ENCODE measurements at places on chromosomes 3 and 15.
A peak's percentile ranks its signal among the peaks of the same experiment; 100 is the strongest.

- no peak for DNase-seq
Measured at GRCh38 chr3:55488398-55489055, 1.4 kb upstream of the WNT5A start.

- DNase-seq: no peak
Measured at GRCh38 chr15:95479308-95479707, 851.2 kb upstream of the NR2F2 start.

DNA sequence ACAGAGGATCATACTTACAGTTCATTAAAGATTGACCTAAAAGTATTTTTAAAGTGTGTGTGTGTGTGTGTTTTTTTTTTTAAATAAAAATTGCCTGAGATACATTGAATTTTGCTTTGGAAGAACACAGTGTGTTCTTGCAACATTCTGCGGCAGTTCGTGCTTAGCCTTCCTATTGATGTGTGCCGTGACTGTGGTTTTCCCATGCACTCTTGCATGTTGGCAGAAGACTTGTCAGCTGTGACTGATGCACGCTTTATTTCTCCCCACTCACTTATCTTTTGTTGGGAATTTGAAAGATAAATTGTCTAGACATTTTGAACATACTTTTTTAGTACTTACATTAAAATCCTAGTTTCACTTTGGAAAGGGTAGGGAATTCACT, 136.3 kb upstream of the LRRFIP2 start:
- DNase-seq: no peak

- DNase-seq: no peak
Measured at GRCh38 chr3:62238003-62238402, 135.3 kb downstream of the FEZF2 start.

DNA sequence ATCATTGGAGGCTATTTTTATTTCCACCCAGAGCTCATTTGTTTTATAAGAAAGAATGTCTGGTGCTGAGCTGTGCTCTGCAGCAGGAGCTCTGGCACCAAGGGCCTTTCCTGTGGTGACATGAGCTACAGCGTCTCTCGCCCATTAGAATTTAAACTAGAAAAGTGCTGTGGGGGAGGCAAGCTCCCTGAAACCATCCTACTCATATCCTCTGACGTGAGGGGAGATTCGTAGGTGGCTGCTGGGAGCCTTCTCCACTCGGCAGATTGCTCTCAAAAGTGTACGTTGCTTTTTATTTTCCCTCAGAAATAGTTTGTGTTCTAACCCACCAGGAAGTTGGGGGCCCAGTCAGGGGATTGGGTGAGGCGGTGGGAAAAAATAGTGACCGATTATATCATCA, 76.3 kb upstream of the ARHGEF3 start:
- peak; percentile 53 for DNase-seq

DNA sequence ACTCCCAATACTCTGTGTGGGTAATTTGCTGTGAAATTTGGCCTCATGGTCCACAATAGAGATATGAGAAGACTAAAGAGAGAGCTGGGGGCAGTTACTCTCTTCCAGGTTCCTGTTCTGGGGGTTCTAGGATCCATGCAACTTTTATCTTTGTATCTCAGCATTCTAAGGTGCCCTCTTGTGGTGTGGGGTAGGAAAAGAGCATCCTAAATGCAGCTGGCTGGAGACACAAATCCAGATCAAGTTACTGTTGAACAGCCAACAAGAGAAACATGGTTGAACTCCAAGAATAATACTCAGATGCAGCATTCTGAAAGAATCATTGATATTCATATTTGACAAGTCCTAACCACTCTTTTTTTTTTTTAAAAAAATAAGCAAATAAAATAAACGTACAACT, 238.2 kb downstream of the GREM1 start:
- no peak for DNase-seq

DNA sequence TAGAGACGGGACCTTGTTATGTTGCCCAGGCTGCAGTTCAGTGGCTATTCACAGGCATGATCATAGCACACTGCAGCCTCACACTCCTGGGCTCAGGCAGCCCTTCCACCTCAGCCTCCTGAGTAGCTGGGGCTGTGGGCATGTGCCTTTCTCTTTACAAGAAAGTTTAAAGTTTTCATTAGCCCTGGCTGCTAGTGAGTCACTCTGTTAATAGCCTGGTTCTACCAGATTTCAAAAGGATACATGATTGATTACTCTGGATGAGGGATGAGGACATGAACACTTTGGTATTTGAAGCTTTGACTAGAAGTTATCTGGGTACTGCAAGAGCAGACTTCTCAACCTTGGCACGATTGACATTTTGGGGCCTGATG, 95.1 kb downstream of the DHX36 start:
- no peak for DNase-seq

DNA sequence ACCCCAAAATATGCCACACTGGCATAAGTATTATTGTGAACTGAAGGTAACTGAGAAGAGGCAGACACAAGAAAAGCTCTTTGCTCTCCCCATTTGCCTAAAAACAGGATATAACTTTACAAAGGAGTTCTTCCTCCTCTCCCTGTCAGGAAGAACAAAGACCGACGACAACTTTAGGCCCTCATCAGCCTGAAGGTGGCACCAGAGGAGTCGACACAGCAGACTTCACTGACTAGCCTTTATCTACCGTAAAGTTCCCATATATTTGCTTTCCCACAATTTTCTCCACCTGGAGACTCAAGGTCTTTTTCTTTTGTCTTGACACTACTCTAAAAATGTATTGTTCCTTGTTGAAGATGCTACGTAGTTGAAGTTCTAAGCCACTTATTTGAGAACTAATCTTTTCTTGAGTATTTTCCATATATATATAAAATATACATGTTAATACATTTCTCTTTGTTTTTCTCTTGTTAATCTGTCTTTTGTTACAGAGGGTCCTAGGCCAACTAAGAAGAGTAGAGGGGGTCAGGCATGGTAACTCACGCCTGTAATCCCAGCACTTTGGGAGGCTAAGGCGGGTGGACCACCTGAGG, 16.2 kb upstream of the XIRP1 start:
- peak; percentile 26 for DNase-seq

GRCh38 chr3:23036728-23037127, 166.4 kb upstream of the UBE2E2 start:
- DNase-seq: no peak

- no peak for DNase-seq
Measured at GRCh38 chr15:27422997-27423396, 452.0 kb downstream of the GABRG3 start.

DNA sequence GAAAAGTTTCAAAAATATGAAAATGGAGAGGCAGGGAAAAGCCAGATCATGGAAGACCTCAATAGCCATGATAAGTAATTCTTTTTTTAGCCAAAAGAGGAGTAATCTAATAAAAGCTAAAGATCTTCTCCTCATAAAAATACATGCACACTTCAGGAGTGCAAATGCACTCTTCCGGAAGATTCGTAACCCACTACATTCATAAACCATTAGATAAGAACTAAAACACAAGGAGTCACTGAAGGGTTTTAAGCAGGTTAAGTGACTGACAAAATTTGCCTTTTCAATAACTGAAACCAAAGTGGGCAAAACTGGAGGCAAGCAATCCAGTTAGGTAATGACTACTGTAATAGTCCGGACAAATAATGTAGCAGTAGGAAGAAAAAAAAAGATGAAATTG, 46.0 kb downstream of the UBE3A start:
- no peak for DNase-seq

- no peak for DNase-seq
Measured at GRCh38 chr3:192216067-192216466, 511.3 kb downstream of the FGF12 start.

GRCh38 chr15:68930268-68931022, at the start of gene SPESP1:
Gene SPESP1 (plus strand): TSS chr15:68930525. CDS start chr15:68930654, 129 bp downstream.
- peak; percentile 20 for DNase-seq

DNA sequence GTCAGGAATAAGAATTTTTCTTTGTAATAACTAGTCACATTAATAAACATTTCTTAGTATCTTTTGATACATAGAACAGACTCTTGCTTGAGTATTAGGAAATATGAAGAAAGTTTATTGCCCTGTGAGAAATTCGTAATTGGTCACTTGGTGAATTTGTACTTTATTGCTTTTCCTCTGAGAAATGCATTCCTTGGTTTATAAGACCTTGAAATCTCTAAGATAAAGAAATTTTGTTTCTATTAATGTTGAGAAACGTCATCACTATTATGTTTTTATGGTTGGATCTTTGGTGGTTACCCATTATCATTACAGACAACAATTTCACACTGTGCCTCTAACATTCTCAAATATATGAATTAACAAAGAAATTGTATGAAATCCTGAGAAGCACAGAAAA, 652.0 kb upstream of the NECTIN3 start:
- DNase-seq: no peak

GRCh38 chr3:38226273-38226672, 39.3 kb upstream of the SLC22A13 start:
- DNase-seq: no peak

DNA sequence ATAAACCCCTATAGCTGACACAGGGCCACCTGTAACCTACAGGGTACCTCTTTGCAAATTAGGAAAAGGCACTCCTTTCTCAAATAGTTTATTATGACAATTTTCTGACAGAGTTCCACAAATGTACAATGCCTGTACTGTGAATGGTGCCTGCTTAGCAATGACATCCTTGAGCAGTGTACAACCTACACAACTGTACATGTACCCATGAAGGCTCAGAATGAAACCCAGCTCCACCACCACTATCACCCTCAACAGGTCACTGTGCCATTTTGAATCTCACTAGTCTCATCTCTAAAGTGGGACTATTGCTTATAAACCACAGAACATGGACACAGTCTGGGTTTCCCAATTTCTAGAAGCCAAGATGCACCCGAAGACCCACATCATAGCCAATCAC, 7.0 kb downstream of the MFGE8 start:
- DNase-seq: no peak

DNA sequence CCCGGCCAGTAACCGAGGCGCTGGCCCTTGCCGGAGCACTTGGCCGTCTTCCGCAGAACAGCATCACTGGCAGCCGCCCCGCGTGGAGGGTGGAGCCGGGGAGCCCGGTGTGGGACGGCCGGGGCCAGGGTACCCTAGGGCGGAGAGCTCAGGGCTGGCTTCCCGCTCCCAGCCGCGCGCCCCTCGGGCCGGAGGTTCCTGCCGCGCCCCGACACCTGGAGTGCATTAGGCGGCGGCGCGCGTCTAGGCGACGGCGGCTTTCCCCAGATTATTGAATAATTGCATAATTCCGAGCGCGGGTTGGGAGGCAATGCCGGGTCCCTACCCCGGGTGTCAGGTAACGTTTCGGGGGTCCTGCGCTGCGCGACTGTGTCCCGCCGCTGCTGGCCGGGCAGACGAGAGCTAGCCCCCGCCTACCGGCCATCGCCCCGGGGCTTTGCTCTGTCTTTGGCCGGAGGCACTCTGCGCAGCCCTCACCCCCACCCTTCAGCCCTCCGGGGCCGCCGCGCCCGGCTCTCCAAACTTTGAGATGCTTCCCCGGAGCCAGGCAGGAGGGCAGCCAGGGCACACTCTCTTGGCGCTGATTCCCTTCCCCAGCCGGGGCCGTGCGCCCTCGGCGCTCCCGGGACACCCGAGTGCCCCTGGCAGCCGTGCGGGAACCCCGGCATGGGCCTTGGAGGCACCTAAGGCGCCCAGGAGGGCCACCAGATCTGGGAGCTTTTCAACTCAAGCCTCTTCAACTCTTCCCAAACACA, 749 bp downstream of the ITGA11 start:
- no peak for DNase-seq

DNA sequence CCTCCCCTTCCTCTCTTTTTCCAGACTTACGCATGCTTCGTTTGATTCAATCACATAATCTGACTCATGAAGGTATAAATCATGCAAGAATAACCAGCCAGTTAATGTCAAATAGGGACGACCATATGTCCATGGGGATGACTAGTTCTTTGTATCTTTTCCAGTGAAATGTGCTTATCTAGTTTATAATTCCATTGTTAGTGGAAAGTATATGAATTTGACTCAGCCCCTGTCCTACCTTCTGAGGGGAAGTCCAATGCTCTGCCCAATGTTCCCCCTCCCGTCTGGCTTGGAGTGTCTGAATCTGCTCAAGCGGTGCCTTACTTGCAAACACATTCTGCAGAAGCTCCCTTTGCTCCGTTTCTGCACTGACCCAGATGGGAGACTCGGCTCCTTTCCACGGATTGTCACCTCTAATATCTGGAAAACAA, 55.0 kb upstream of the EPHB3 start:
- no peak for DNase-seq

DNA sequence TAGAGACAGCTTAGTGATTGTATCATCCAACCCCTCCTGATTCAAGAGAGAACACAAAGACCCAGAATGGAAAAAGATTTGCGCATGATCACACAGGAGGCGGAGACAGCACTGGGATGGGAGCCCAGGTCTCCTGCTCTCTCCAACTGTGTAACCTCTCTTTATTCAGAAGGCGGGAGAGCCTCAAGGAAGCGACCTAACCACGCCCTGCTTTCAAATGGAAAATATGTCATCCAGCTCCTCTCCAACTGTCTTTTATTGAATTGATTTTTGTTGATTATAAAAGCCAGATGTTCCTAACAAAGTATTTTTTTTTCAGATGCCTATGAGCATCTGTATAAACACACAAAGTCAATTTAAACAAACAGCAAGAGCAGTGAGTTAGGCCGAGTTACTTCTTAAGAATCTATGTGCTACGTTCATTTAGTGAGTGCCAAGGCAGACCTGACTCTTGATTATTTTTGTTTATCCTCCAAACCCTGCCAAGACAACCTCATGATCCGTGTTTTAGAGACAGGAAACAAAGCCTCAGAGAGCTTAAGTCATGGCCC, 74.5 kb downstream of the BFSP2 start:
- no peak for DNase-seq

GRCh38 chr15:40878785-40879184, 4.8 kb upstream of the RHOV start:
- no peak for DNase-seq

GRCh38 chr15:61367953-61368352, 138.9 kb upstream of the RORA start:
- DNase-seq: no peak

DNA sequence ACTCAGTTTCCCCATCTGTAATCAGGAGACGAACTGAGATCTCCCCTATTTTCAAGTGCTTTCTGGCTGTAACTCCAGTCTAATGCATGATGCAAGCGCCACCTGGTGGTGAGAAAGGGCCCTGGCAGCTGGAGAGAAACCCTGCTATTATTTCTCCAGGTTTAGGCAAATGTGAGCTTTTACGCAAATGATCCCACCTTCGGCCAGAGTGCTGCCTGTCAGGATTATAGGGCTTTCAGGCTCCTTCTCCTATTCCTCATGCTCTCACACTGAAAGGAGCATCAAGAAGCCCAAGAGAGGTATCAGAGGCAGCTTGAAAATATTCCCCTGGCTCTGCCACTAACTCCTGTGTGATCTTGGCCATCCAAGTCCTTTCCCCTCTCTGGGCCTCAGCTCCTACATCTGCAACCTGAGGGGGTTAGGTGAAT, 93.9 kb upstream of the RASGRF1 start:
- DNase-seq: peak; percentile 50

DNA sequence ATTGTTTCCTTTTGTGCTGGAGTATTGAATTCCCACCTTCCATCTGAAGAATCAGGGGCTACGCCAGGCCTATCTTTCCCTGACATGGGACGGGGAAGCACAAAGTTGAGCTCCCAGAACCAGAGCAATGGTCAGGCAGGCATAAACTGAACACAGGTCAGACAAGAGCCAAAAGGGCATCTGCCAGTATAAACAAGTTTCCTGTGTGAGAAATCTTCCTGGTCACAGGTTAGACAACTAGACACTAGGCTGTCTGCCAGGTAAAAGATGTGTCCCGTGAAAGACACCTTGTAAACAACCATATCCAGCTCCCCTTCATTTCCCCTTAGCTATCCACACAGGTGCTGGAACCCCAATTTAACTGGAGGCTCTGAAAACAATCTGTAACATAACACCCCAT, 44.0 kb upstream of the CD96 start:
- DNase-seq: no peak

GRCh38 chr3:122365073-122365472, 18.0 kb downstream of the MIX23 start:
- no peak for DNase-seq

GRCh38 chr3:98964784-98965183, 63.3 kb upstream of the DCBLD2 start:
- no peak for DNase-seq
